Tibial nerve (tissue), 4 donors: ENCODE measurements at places on chromosomes 7 and 10. TPM values are rescaled to one million over a fixed set of nuclear protein-coding genes. Genes with fewer than 3 reads are reported as not detected.

GRCh38 chr7:27303026-27303425 is 60.4 kb downstream of the EVX1 start:
- no peak overlapping the region for H3K27ac ChIP-seq
- no peaks in the 10 kb centered on the region for H3K36me3 ChIP-seq
- no peak overlapping the region for H3K4me3 ChIP-seq
- H3K27me3 ChIP-seq = no peaks in the 10 kb centered on the region

GRCh38 chr10:51932530-51932929 is 233.1 kb upstream of the CSTF2T start:
- H3K27ac ChIP-seq = no peak overlapping the region
- H3K4me1 ChIP-seq = no peaks in the 10 kb centered on the region
- H3K4me3 ChIP-seq = no peak overlapping the region
- H3K27me3 ChIP-seq = no peaks in the 10 kb centered on the region

The SSMEM1 gene
- total RNA-seq = not detected

The ASB15 gene
- not detected for total RNA-seq

The INMT gene
- 21.3 TPM for total RNA-seq

DNA sequence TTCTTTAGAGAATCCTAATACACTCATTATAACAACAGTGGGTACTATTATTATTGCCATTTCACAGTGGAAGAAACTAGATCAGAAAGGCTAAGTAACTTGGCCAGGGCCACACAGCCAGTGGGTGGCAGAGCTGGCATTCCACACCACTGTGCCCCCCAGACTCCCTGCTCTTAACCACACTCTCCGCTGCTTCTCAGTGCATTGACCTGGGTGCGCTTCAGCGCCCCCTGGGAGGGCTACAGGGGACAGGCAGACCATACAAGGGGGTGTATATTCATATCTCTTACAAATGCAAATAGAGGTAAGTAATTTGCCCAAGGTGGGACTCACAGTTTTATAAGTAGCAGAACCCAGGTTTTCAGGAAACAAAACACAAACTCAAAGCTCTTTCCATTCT is 77.0 kb upstream of the NMT2 start:
- no peak for DNase-seq
- no peak overlapping the region for H3K4me3 ChIP-seq
- no peaks in the 10 kb centered on the region for H3K4me1 ChIP-seq

DNA sequence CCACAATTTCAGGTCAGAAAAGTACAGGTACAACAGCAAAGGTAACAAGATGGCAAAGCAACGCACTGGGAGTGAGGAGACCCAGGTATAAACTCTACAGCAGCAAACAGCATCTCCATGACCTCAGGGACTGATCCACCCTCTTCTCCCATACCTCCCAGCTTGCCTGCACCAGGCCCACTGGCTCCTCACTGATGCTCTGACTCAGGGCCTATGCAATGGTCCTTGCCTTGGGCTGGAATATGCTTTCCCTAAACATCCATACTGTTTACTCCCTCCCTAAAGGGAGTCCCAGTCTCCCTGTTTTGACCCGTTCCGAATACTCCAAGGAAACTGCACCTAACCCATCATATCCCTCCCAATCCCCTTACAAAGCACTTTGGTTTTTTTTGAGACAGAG is 60.4 kb downstream of the UPF2 start:
- no peaks in the 10 kb centered on the region for H3K4me1 ChIP-seq
- H3K4me3 ChIP-seq = no peak overlapping the region
- H3K36me3 ChIP-seq = peaks cover 24% of the 10 kb centered on the region
- no peak for DNase-seq

The RBP3 gene
- not detected for total RNA-seq

GRCh38 chr7:93977211-93977950 is 26.8 kb downstream of the BET1 start:
- no peaks in the 10 kb centered on the region for H3K27me3 ChIP-seq
- H3K4me1 ChIP-seq = no peaks in the 10 kb centered on the region
- no peak for DNase-seq

- no peak overlapping the region for H3K4me3 ChIP-seq
- no peaks in the 10 kb centered on the region for H3K36me3 ChIP-seq
- H3K4me1 ChIP-seq = no peaks in the 10 kb centered on the region
- DNase-seq = no peak
Measured at GRCh38 chr7:84508606-84509005, 314.0 kb upstream of the SEMA3A start.

GRCh38 chr7:26340476-26341018 is 48.9 kb downstream of the SNX10 start:
- DNase-seq = no peak
- no peaks in the 10 kb centered on the region for H3K27me3 ChIP-seq
- no peaks in the 10 kb centered on the region for H3K36me3 ChIP-seq
- no peak overlapping the region for H3K4me3 ChIP-seq

DNA sequence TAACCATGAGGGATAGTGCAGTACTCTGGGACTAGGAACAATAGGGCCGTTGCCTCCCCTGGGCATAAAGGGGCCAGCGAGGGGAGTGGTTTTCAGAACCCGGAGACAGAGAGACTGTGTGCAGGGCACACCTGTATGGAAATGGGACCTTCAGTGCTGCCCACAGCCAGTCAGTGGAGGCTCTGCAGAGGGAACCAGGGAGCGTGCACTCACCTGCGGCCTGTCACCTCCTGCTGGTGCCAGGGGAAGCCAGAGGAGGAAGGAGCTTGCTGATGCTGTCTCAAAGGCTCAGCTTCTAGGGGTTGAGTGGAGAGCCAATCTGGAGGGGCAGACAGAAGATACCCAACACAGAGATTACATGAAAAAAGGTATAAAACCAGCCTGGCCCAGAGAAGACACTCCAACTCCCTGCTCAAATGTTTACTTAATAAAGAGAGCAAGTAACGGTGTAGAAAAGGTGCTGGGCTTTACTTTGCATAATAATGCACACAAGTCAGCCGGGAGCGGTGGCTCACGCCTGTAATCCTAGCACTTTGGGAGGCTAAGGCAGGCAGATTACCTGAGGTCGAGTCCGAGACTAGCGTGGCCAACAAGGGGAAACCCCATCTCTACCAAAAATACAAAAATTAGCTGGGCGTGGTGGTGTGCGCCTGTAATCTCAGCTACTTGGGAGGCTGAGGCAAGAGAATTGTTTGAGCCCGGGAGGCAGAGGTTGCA is 35.5 kb upstream of the WAPL start:
- no peak overlapping the region for H3K27ac ChIP-seq
- DNase-seq = no peak
- no peaks in the 10 kb centered on the region for H3K4me1 ChIP-seq
- no peaks in the 10 kb centered on the region for H3K36me3 ChIP-seq

The TAS2R41 gene
- not detected for total RNA-seq
